AG09319 (cell line): ENCODE measurements at places on chromosomes 6 and 20.

GRCh38 chr20:40467067-40467466 is 222.0 kb downstream of the MAFB start:
- DNase-seq = no peak

- DNase-seq = no peak
Measured at GRCh38 chr20:54688476-54688875, 213.1 kb downstream of the DOK5 start.

- DNase-seq = no peak
Measured at GRCh38 chr6:121858310-121858709, 422.9 kb downstream of the GJA1 start.

- no peak for DNase-seq
Measured at GRCh38 chr6:13201336-13201735, 127.0 kb downstream of the TBC1D7 start.

- DNase-seq = no peak
Measured at GRCh38 chr6:86789779-86790411, 147.4 kb upstream of the HTR1E start.

GRCh38 chr20:51563174-51563485 is 20.6 kb upstream of the NFATC2 start:
- no peak for DNase-seq
